ENCODE measurements at places on chromosomes 5 and 9.

DNA sequence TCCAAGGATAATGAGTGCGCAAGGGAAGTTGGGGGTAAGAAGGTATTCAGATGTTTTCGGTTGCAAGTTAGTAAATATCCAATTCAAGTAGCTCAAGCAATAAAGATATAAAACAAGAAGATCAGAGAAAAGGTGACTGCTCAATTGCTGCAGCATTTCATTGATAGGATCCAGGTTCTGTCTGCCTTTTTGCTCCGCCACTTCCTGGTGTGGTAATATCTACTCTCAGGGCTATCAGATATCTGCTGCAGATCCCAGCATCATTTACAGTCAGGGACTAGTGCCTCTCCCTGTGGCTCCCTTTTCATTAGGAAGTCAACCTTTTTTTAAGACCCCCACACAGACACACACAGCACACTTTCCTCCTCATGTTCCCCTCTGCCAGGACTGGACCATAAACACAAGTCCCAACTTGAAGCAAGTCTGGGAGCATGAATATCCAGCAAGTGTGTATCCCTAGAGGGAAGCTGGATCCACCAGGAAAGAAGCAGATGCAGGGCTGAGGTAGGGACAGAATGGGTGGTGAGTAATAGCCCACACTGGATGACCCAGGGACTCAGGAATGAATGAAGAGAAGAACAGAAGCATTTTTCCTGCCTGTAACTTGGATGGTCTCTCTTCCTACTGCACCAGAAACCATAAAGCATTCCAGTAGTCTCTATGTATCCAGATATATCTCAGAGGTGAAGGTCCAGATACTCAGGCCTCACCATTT is 53.7 kb downstream of the ZNF622 start:
- no peak for DNase-seq

- DNase-seq, result no peak
Measured at GRCh38 chr9:94937214-94937903, 210.9 kb downstream of the AOPEP start.

- no peak for DNase-seq
Measured at GRCh38 chr5:140328036-140328764, 18.2 kb downstream of the HBEGF start.

GRCh38 chr5:150746-151145 is 40.5 kb upstream of the LRRC14B start:
- DNase-seq, result no peak

- DNase-seq, result no peak
Measured at GRCh38 chr9:133814586-133815208, 76.5 kb upstream of the SARDH start.

DNA sequence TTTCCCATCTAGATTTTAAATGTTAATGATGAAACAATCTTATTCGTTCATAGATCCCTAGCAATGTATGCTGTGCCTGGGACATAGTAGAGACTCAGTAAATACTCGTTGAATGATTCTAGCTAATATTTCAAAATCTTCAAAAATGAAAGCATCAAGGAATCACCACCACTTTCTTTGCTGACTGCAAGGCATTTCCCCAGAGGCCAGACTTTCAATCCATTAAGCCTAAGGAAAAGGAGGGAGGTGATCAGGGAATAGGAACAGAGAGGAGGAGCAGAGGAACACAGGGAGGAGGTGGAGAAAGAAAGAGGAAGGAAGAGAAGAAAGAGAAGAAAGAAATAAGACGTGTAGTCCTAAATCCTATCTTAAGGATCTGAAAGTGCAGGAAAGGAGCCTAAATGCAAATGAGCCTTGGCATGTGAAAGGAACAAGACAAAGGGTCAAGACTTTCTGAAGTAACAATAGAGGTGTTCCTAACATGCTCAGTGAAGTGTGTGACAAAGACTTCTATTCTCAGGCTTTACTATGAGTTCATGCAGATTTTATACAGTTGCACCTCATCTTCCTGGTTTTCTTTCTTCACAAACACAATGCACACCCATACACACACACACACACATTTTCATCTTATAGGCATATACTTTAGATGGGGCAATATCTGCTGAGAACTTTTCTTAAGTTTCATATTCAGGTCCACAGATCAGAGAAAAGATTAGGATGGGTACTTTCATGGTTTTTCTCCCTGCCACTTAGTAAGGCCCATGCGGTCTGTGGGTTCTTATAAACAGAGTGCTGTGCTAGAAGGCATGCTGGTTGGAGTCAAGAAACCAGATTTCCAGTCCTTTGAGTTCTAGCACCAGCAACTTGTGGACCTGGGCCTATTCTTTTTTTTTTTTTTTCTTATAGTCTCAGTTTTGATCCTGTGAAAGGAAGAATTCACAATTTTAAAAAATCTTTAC is 512.2 kb upstream of the TNC start:
- no peak for DNase-seq

- DNase-seq, result no peak
Measured at GRCh38 chr5:163496286-163496685, 9.1 kb upstream of the MAT2B start.

- DNase-seq, result no peak
Measured at GRCh38 chr9:113803811-113804589, 72.1 kb upstream of the ZNF618 start.

GRCh38 chr5:137022043-137022442 is 477.1 kb downstream of the SPOCK1 start:
- DNase-seq, result no peak

DNA sequence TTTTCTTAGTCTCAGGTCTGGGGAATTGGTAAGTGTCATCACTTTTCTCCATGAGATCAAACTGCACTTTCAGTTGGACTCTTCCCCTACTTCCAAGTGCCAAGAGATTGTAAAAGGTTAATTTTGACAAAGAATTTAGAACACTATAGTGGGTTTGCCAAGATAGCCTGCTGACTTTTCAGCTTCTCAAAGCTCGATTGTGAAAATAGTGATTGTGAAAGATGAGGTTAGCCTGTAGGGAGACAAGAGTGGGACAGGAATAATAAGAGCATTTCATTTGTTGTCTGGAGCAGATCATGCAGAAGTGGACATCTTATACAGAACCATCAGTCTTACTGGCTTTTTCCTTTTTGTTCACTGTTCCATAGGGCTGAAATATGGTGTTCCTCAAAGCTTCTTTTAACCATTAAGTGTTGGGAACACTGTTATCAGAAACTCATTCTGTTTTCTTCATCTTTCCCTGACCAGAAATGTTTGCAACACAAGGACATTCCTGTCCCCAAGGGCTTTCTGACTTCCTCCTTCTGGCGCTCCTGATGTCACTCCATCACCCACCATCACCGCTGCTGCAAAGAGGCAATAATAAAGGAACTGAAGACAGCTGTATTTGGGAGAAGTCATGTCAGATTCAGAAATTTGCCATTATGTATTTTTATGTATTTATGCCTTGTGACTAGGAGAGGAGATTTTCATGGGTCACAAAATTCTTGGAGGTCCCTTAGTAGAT is 11.6 kb upstream of the SPTAN1 start:
- DNase-seq, result no peak

Measured in epithelial cell of proximal tubule (primary cell).